DMS53 (cell line): ENCODE measurements at places on chromosomes 12 and 14.

- DNase-seq = no peak
Measured at GRCh38 chr14:91400696-91401095, 16.9 kb downstream of the CCDC88C start.

DNA sequence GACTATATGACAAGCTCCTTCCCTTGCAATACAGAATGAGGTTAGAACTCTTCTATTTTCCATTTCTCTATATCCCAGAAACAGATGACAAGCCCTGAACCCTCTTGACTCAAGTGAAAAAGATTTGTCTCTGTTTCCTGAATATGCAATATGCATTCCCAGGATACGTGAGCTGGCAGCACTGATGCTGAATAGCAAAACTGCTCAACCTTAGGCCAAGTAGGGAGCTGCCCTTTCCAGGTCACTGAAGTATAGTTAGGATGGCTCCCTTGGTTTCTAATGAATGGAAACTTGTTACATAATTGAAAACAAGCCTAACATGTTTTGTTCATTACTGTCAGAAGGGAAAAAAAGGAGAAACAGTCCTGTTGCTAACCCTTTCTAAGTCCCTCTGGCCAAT, 47.9 kb upstream of the PLEKHG7 start:
- no peak for DNase-seq

DNA sequence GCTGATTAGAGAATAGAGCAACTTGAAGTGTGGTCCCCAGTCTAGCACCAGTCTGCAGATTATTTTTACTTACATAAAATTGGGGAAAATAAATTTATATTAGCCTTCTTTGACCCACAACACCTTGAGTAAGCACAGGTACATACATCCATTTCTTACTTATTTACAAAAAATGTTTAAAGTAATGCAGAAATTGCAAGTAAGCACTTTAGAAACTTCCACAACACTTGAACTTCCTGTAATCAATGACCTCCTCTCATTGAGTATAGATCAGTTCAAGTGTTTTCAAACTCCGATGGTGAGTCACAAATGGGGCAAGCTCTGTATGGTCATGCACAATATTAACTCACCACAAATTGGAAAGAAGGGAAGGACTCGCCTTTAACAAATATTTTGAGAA, 83.3 kb downstream of the KIF21A start:
- DNase-seq = no peak

DNA sequence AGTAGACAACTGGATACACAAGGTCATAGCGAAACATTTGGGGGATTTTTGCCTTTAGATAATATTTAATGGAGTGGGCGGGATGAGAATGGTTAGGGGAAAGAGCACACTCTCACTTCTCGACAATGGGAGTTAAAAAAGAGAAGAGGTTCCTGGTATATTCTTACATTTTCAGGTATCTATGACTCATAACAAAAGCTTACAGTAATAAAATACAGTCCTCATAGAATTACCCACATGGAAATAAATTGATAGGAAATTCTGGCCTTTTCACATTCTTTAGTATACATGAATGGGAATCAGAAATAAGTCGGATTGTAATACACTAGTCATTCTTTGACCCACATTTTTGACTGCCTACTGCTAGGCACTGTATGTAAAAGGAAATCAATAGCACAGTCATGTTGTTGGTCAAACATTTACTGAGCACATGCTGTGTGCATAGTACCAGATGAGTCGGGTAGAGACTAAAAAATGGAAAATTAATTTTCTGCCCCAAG, 8.2 kb upstream of the CRADD start:
- no peak for DNase-seq

DNA sequence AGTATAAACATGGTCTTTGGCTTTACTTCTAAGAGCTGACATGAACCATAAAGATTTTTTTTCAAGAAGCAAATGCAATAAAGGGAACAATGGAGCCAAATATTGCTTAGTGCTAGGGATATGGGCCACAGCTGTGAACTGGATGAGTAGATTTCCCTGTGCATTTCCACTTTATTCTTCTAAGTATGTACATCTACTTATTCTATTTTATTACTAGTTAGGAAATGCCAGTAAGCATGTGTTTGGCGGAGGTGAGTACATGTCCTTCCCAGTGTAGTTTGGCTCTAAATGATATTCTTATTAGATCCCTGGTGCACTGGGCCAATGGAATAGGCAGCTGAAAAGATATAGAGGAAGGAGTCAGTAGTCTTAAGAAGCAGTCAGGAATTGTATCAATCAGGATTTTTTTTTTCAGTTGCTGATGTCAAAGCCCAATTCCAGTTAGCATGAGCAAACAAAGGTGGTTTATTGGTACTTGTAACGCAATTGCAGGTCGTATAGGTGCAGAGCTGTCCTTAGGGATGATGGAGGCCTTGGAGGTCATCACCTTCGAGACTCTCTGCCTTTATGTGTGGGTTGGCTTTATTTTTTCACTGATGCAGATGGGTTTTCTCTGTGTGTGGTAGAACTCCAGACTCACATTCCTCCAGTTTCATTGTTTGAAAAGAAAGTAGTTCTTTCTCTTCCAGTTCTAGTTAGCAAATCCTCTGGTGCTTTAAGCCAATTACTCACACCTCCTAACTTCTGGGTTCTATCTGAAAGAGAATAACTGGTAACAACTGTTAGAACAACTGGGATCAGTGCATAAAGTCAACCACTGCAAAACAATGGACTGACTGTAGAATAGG, 139.0 kb upstream of the LRIG3 start:
- DNase-seq = peak; percentile 63
